ENCODE measurements at places on chromosomes 7 and 10.

DNA sequence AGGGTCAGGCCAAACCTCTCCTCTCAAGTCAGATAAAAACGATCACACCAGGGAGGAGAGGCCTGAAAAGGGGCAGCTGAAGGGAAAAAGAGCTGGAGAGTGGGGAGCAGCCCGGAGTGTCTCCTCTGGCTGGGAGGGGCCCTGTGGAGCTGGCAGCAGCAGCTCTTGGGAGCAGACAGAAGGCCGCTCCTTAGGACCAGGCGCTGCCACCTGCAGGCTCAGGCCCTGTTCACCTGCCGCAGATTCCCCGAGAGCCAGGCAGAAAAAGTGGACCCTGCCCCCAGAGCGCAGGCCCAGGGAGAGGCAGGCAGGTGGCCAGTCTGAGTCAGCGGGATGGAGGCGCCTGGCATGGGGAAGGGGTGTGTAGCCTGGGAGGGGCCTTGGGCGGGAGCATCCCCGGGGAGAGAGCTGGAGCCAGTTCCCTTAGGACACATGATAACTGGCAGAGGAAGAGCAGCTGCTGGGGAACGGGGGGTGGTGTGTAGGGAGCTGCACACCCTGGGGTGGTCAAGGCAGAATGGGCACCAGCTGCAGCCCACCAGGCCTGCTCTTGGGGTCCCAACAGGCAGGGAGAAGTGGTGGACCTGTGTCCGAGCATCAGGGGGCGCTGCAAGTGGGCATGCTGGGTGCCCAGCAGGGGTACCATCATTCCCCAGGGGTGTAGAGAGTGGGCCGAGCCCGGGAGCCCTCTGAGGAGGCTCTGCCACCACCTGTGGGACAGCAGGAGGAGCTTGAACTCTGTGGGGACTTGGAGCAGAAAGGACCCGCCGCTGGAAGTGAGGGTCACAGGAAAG lies 177.2 kb upstream of the RHEB start:
- H3K4me1 ChIP-seq = peaks cover 72% of the 10 kb centered on the region
- H3K27ac ChIP-seq = peak overlapping the region; percentile 16
- no peak overlapping the region for H3K4me3 ChIP-seq
- no peaks in the 10 kb centered on the region for H3K27me3 ChIP-seq
- peak; percentile 88 for DNase-seq
- H3K36me3 ChIP-seq = no peaks in the 10 kb centered on the region

- H3K4me1 ChIP-seq = peaks cover under 1% of the 10 kb centered on the region
- no peak overlapping the region for H3K27ac ChIP-seq
- H3K27me3 ChIP-seq = no peaks in the 10 kb centered on the region
- no peak overlapping the region for H3K4me3 ChIP-seq
- 0 out of 2 replicates have a peak, but pooled peaks cover 5% of the 10 kb centered on the region for H3K36me3 ChIP-seq
Observed at GRCh38 chr7:101226721-101227120, 8.8 kb downstream of the ZNHIT1 start.

GRCh38 chr7:3578399-3578798 lies 277.3 kb downstream of the SDK1 start:
- no peak overlapping the region for H3K27ac ChIP-seq
- DNase-seq = no peak
- H3K27me3 ChIP-seq = peaks cover 51% of the 10 kb centered on the region
- no peaks in the 10 kb centered on the region for H3K36me3 ChIP-seq

DNA sequence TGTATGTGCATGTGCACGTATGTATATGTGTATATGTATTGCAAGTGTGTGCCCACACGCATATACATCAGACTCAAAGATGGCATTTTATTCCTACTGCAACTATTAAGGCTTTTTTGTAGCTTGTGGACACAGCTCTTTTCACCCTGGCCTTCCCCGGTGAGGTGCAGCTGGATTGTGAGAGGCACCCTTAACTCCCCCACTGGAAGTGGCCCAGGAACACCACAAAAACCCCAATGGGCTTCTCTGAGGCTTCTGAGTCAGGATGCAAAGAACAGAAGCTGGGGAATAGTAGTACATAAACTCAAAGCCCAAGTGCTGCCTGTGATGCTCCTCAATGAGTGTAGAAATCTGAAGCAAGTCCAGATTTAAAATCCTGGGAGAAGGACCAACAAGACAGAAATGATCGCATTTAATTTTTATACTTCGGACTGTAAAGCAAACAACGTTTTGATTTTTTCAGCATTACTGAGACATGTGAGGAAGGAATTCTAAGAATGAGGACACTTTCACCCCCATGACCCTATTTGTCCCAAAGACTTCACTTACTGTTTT lies 369.2 kb upstream of the MGMT start:
- no peaks in the 10 kb centered on the region for H3K36me3 ChIP-seq
- 0 out of 2 replicates have a peak, but pooled peaks cover 4% of the 10 kb centered on the region for H3K27me3 ChIP-seq
- H3K27ac ChIP-seq = no peak overlapping the region
- no peak for DNase-seq

GRCh38 chr10:97778452-97779302 lies 6.9 kb upstream of the SFRP5 start:
- no peak overlapping the region for H3K27ac ChIP-seq
- H3K27me3 ChIP-seq = no peaks in the 10 kb centered on the region
- no peaks in the 10 kb centered on the region for H3K4me1 ChIP-seq
- no peaks in the 10 kb centered on the region for H3K36me3 ChIP-seq

- no peaks in the 10 kb centered on the region for H3K27me3 ChIP-seq
- DNase-seq = no peak
- H3K4me1 ChIP-seq = no peaks in the 10 kb centered on the region
- no peak overlapping the region for H3K4me3 ChIP-seq
- no peak overlapping the region for H3K27ac ChIP-seq
- no peaks in the 10 kb centered on the region for H3K36me3 ChIP-seq
Observed at GRCh38 chr10:3395041-3395440, 222.5 kb upstream of the PITRM1 start.

GRCh38 chr7:133587903-133588302 lies 335.0 kb downstream of the EXOC4 start:
- H3K4me3 ChIP-seq = no peak overlapping the region
- H3K27ac ChIP-seq = no peak overlapping the region
- no peaks in the 10 kb centered on the region for H3K4me1 ChIP-seq

DNA sequence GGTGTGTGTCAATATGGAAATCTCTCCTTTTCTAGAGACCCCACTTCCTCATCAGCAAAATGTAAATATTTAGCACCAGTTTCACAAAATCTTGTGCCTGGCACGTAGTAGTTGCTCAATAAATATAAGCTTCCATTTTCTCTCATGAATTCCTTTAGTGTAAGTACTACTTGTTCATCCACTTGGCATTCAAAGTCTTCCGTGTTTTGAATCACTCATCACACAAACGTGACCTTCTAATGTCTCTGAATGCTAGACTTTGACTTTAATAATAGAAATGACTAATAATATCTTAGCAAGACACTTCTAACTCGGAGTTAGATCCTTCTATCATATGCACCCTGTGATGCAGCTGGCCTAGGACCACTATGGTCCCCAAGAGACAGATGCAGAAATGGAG lies 168.7 kb upstream of the ZNF32 start:
- no peaks in the 10 kb centered on the region for H3K36me3 ChIP-seq
- no peak for DNase-seq
- no peaks in the 10 kb centered on the region for H3K4me1 ChIP-seq

DNA sequence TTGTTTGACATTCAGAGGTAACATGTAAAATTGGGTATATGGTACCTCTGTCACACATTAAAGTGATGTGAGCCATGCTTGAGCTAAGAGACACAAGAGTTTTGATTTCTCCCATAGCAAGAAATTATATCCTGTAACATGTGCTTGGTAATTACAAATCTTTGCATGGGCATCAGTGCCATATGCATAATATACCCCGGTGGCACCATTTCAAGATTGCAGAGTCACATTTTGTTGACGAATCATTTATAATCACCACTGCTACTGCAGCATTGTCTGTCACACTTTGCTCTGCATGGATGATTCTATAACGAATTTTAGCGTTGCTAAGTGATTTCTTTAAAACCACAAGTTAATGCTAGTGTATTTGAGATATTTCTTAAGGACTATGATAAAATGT lies 443.7 kb upstream of the LRRN3 start:
- no peak overlapping the region for H3K27ac ChIP-seq
- H3K36me3 ChIP-seq = no peaks in the 10 kb centered on the region
- no peaks in the 10 kb centered on the region for H3K4me1 ChIP-seq
- H3K27me3 ChIP-seq = no peaks in the 10 kb centered on the region
- no peak for DNase-seq

- no peak overlapping the region for H3K4me3 ChIP-seq
- peak overlapping the region; percentile 96 for H3K27ac ChIP-seq
- H3K36me3 ChIP-seq = no peaks in the 10 kb centered on the region
- H3K4me1 ChIP-seq = peaks cover 58% of the 10 kb centered on the region
Observed at GRCh38 chr7:76091506-76091905, 43.6 kb downstream of the MDH2 start.

GRCh38 chr10:43897765-43898419 lies 249.2 kb upstream of the ZNF32 start:
- no peak overlapping the region for H3K27ac ChIP-seq
- peaks cover 32% of the 10 kb centered on the region for H3K27me3 ChIP-seq
- H3K4me3 ChIP-seq = no peak overlapping the region

DNA sequence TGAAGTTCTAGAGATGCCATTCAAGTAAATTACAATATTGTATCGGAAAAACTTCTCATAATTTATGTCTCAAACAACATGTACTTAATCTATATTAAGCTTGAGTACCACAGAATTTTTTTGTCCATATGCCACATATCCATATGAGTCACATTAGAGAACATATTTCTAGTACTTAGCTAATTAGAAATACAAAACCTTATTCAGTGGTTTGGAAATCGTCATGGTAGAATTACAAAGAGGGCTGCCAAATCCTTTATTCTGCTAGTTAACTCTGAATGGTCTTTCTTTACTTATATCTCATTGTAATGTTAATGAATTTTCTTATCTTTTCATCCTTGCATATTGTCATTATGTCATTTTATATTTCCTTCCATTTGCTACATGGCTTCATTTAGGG lies 9.0 kb upstream of the VIM start:
- H3K36me3 ChIP-seq = no peaks in the 10 kb centered on the region
- DNase-seq = no peak
- H3K27ac ChIP-seq = no peak overlapping the region
- no peak overlapping the region for H3K4me3 ChIP-seq

DNA sequence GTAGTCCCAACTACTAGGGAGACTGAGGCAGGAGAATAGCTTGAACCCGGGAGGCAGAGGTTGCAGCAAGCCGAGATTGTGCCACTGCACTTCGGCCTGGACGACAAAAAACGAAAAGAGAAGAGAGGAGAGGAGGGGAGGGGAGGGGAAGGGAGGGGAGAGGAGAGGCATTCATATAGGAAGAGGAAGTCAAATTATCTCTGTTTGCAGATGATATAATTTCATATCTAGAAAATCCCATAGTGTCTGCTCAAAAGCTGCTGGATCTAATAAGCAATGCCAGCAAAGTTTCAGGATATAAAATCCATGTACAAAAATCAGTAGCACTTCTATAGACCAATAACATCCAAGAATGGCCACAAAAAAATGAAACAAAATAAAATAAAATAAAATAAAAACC lies 120.3 kb downstream of the LMBR1 start:
- H3K4me1 ChIP-seq = no peaks in the 10 kb centered on the region
- DNase-seq = no peak
- no peak overlapping the region for H3K4me3 ChIP-seq
- H3K36me3 ChIP-seq = no peaks in the 10 kb centered on the region

DNA sequence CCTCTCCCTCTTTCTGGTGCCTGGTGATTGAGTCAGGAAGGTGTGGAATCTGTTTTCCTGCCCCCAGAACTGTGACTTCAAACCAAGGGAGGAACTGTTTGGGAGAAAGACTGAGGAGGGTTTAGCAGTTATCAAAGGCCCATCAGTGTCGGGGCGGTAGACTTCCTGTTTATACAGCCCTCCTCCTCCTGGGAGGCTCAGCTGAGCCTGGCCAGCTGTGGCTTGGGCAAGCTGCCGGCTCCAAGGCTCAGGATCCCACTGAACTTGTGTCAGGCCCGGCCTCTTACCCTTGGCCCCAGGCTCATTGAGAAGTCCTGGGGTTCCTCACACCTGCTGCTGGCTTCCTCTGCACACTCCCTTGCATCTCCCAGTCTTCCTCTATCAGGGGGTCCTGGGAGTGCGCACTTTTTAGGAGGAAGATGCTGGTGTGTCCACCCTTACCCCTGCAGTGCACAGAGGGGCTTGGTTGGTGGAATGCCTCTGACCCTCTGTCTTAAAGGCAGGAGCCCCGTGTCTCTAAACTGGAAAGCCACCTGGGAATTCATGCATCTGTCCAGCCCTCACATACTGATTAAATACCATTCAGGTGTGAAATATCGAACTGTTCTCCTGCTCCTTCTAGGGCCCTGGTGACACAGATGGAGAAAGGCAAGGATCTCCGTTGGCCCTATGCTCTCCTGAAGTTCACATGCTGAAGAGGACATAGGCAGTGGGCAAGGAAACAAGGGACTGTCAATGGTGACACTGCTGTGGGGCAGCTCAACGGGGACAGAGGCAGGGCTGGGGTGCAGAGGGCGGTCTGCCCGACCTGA lies 32.4 kb downstream of the CXCL12 start:
- H3K27me3 ChIP-seq = peaks cover 62% of the 10 kb centered on the region
- H3K4me3 ChIP-seq = no peak overlapping the region
- no peak overlapping the region for H3K27ac ChIP-seq
- no peak for DNase-seq

DNA sequence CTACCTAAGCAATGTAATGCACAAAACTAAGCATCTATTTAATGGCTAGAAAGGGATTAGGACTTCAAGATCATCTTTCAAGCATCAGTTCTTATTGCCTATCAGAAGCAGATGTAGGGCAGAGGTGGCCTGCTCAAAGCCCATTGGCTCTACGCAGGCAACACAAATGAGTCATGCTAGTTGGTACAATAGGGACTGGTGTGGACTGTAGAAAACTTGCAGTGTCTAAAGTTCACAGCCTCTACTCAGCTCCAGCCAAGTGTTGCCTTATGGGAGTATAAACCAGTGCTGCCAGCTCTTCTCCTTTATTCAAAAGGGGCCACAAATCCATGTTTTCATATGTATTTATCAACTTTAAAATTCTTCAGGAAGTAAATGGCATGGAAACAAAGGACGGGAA lies 31.7 kb downstream of the ASAH2 start:
- no peaks in the 10 kb centered on the region for H3K36me3 ChIP-seq
- no peak for DNase-seq
- H3K27ac ChIP-seq = no peak overlapping the region
- no peak overlapping the region for H3K4me3 ChIP-seq

DNA sequence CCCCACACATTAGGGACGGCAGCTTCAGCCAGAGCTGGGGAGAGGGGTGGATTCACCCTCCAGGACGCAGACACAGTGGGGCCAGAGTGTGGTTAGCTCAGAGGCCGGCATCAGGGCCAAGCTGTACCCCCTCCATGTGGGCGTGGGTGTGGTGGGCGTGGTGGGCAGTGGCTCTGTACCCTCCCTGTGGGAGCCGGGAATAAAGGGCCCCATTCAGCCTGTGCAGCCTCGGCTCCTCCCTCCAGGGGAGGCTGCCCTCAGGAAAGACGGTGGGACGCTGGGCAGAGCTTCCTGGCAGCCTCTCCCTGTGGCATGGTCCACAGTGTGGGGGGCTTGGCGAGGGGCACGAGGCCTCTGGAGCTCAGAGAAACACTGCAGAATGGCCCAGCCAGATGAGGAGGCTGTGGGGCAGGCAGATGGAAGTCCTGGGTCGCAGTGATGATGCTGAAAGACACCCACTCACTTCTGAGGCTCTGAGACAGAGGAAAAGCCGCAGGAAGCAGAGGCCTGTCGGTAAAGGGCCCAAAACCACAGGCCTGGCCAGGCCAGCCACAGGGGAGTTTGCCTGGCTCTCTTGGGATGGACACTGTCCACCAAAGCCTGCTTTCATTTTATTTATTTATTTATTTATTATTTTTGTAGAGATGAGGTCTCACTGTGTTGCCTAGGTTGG lies 108.0 kb downstream of the SH3PXD2A start:
- DNase-seq = no peak
- no peaks in the 10 kb centered on the region for H3K27me3 ChIP-seq
- no peak overlapping the region for H3K4me3 ChIP-seq
- peaks cover 1% of the 10 kb centered on the region for H3K36me3 ChIP-seq

All from PC-9 (cell line).